ENCODE measurements at places on chromosomes 7 and 10.

DNA sequence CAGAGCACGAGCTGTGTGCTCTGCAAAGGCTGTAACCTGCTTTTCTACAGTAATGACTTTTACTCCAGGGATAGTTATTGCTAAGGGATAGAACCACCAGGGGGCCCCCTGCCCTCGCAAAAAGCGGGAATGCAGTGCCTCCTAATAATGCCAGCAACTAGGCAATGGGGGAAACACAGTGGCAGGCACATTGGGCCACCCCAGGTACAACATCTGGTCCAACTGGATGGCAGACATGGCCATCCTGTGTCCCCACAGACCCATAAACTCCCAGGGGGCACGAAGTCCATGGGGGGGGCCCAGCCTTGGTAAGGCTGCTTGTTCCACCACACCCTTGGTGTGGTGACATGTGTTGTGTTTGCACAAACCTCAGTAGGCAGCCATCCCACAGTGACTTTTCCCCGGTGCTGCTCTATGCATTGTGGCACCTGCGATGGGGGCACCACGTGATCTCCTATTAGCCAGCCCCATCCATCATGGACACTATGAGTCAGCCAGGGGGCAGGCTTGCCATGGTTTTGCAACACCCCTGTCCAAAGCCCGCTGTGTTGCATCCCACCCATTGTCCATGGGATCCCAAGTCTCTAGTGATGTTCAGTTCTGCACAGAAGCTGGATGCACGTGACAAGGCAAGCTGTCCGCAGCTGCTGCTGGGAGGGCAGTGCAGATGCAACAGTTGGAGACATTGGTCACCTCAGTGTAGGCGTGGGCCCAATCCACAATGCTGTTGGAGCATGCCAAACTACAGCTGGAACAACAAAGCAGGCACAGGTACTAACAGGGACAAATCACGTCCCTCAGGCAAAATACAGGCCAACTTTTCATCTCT is 84.0 kb downstream of the ANLN start:
- peak; percentile 23 for DNase-seq

DNA sequence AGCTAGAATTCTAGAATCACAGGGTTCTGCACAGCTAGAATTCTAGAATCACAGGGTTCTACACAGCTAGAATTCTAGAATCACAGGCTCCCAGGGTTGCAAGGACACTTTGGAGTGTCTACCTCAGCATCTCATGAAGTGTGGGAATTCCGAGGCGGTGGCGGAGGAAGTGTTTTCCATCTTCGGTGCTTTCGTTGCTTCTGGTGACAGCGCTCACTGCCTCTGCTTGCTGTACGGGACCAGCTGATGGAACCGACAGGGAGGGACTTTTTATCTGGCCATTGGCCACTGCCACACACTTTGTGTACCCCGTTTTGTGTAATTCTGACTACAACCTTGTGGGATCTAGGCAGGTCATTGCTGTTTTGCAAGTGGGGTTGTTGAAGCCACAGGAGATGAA is 29.5 kb downstream of the LHPP start:
- DNase-seq, result no peak

- no peak for DNase-seq
Measured at GRCh38 chr7:54543051-54543488, 895 bp downstream of the VSTM2A start.

DNA sequence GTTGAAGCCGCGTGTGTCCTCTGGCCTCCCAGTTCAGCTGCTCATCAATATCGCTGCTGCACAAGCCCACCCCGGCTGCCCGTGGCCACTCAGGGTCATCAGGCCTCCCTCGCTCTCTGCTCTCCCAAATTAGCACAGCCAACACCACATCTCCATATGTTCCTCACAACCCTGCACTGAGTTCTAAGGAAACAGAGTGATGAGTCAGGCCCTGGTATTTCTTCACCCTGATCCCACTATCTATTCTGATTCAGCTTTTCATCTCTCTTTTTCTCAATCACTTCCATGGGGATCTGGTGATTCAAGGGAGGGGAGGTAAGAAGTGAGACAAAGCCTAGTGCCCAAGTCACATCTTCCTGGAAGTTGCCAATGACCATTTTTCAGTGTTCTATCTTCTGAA is 23.8 kb downstream of the CYTH3 start:
- DNase-seq, result peak; percentile 81

GRCh38 chr10:118708571-118708970 is 46.2 kb downstream of the CACUL1 start:
- no peak for DNase-seq

DNA sequence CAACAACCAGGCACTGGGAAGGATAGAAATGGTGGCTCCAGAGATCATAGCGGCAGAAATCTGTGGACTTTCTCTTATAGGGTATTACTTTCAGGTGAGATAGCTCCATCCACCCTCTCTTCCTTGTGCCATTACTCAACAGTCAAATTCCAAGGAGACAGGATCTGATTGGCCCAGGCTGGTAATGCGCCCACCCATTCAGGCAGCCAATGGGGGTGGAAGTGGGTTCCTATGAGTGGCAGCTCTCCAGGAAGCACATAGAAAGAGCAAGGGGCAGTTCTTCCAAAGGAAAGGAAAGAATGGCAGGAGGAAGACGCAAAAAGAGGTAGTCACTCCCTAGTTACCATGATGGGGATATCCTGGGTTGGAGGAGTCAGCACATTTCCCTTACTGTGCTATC is 94.4 kb downstream of the STRA8 start:
- no peak for DNase-seq

DNA sequence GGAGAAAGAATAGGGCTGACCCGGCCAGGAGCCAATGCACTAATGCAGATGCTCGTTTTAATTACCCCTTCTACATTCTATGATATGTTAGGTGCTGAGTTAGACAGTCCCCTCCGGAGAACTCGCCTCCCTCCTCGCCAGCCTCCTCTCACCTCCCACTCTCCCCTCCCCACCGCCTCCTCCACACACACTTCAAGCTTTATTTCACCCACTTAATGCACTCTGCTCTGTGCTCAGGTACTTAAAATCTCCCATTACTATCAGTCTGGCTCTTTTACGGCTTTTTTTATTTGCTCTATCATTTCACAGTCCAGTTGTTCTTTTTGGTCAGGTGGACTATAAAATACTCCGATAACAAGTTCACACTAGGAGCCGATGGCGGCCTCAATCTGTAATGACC is 231.6 kb downstream of the TEX36 start:
- no peak for DNase-seq

DNA sequence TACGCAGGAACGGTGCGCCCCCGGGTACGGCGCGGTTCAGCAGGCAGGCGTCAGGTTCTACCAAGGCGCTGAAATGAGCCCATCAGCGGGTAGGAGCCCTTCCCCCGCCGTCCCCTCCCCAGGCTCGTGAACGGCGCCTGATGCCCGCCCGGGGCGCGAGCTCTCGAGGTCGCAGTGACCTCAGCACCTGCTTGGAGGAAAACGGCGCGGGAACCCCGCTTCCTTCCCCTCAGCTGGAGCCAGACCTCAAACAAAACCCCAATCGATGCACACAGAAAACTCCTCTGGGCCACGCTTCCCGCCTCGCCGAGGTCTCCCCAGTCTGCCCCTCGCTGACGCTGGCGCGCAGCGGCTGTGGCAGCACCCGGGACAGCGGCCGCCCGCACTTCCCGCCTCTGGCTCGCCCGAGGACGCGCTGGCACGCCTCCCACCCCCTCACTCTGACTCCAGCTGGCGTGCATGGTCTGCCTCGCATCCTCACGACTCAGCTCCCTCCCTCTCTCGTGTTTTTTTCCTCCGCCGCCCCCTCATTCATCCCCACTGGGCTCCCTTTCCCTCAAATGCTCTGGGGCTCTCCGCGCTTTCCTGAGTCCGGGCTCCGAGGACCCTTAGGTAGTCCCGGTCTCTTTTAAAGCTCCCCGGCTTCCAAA is 514 bp upstream of the GAD2 start:
- peak; percentile 3 for DNase-seq

GRCh38 chr10:11863353-11864109 is 40.4 kb downstream of the PROSER2 start:
- DNase-seq, result no peak

GRCh38 chr10:25818751-25819150 is 115.3 kb upstream of the MYO3A start:
- DNase-seq, result no peak

DNA sequence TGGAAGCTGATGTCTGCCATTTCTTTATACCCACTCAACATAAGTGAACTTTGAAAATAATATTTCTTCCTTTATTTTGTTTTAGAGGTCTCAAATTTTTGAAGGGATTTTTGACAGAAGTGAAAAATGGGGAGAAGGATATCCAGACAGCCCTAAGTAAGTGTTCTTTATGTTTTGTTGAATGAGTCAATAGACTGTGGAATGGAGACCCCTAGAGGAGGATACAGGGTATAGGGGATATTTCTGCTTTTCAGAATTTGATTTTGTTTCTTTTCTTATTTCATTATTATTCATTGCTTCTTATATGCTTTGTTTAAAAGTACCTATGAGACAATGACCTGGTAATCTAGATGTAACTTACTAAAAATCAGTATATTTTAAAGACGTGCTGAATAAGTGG is 34.4 kb downstream of the PLEKHA8 start:
- peak; percentile 55 for DNase-seq

DNA sequence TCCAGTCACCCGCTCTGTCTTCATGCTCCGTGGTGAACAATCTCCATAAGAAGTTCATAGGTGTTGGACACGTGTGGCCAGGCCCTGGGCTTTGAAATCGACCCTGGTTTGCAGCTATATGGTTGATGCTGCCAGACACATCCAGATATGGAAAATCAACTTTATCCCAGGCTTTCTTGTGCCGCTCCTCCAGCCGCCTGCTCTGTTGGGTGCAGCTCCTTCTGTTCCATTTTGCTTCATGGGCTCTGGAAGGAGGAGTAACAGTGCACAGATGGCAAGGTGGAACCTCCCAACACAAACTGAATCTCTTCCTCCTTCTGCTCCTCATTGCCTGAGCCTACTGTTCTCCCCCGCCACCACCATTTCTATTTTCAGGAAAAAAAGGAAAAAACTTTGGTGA is 44.7 kb downstream of the THNSL1 start:
- no peak for DNase-seq

DNA sequence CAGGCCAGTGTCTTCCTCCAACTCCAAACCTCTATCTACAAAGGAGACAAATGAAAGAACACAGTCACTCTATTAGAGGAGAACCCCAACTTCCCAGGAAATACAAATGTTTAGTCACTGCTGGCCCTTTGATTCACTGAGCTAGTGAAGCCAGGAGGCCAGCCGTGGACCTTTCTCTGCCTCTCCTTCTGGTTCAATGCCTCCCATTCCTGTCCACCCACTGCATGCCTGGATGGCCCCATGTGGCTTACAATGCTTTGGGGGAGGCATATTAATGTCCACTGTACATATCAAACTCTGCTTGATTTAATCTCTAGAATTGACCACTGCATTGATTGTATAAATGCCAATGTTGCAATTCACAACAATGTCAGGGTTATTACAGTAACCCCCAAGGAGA is 687.3 kb downstream of the KCNMA1 start:
- DNase-seq, result peak; percentile 32

DNA sequence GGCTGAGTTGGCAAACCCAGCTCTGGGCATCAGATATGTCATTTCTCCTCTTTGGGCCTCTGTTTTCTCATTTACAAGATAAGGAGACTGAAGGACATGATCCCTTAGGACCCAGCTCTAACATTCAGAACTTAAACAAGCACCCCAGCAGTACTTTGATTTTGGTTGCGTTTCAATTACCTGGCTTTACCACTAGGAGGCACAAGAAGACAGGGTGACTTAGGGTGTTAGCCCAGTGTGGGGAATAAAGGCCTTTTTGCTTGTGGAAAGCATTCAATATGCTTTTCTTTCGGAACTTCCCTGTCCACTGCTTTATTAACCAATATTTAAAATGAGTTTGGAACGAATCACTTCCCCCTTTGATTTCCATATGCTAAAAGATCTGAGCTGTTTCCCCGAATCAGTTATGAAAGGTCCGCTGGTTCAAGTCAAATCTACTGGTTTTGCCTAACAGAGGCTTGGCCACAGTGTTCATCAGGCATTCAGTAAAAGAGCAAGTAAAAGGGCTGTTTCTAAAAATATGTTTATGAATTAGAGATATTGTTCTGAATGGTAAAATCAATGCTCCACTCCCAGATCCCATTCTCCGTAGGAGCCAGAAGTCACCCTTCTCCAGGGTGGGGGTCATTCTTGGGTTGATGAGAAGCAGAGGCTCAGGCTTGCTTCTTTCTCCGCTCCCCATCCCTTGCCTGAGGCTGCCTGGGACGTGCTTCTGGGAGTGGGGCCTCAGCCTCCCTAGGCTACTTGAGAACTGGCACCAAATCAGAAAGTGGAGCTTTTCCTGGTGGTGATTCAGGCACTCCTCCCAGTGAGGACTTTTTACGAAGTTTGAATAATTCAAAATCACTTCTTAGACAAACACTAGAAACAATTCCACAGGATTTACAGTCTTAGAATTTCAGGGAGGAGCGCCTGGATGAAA is 105.5 kb downstream of the MYOF start:
- peak; percentile 88 for DNase-seq

- no peak for DNase-seq
Measured at GRCh38 chr7:132708470-132708869, 132.2 kb upstream of the PLXNA4 start.

DNA sequence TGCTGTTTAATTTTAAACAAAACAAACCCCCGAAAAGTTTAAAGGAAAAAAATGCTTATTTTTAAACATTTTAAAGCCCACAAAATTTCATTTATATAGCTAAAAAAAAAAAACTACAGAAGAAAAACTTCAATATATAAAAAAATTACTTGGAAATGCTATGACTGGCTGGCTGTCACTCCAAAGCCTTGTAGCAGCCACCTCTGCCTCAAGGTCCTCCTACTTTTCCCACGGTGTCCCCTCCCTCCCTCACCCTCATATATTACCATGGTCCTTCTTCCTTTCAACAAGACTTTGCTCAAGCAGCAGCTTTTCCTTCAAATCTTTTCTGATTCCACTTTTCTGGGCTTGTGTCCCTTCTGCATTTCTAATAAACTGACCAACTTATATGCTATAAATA is 122.0 kb downstream of the TPK1 start:
- DNase-seq, result no peak

GRCh38 chr10:96587264-96588059 is 650 bp upstream of the TM9SF3 start:
- DNase-seq, result peak; percentile 77

- no peak for DNase-seq
Measured at GRCh38 chr10:29481906-29482440, 152.8 kb downstream of the SVIL start.

GRCh38 chr10:70169011-70169410 is 1.3 kb downstream of the SAR1A start:
- no peak for DNase-seq
